Astrocyte of the spinal cord (primary cell): ENCODE measurements at places on chromosomes 12 and 14.

- no peak for DNase-seq
Measured at GRCh38 chr12:53078425-53079225, 565 bp downstream of the SPRYD3 start.

DNA sequence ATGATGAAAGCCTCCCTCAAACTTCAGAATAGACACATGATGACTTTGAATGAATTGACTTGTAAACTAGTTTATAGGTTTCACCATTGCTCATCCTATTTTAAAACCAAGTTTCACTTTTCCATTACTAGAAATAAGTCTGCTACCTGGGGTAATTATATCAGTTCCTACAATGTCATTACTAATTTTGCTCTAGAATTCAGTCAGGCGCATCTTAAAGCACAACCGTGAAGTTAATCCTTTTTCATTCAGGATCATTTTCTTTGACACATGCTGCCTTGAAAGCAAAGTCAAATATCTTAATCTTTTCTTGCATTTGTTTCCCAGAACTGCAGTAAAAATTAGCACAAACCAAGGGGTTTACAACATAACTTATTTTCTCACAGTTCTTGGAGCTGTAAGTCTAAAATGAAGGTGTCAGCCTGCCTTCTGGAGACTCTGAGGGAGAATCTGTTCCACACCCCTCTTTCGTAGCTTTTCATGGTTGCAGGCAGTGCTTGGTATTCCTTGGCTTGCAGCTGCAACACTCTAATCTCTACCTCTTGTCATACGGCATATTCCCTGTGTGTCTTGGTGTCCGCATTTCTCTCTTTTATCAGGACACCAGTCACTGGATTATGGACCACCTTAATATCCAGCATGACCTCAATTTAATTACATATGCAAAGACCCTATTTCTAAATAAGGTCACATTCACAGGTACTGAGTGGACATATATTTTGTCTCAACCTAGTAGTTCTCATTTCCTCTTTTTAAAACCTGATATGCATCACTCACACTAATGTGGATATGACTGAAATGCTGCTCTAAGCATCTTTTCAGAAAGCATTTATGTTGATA is 114.3 kb upstream of the PDZRN4 start:
- no peak for DNase-seq

DNA sequence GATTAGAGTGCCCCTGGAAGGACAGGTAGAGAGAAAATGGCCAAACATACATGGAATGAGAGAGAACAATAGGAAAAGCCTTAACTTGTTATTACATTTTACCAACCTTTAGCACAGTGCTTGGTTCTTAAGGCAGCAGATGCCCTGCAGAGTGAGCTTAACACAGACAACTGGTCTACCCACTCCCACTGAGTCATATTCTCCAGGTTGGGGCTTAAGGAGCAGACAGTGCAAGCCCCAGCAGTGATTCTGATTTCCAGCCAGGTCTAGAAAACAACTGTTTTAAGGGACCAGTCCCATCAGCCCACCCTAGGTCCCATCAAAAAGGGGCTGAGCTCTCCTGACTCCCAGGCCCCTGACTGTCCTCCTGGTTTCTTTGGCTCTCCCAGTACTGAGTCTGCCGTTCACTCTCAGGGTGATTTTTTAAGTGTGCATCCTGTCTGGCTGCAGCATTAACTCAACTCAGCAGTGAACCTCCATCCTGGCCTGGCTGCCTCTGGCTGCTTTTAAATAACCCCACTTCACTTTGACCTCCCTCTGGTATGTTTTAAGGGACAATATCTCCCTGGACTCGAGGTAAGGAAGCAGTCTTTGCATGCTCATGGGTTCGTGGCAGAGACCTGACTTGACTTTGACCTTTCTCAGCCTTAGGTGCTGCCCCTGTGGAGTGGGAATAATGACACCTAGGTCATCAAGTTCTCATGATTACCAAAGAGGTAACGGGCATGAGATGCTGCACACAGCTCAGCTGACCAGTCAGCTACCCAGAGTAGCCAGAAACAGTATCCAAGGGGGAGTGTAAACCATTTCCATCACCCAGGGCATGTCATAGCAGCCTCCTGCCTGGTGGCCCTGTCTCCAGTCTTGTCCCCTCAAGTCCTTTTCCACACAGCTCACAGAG is 210.7 kb upstream of the PWP1 start:
- DNase-seq, result peak; percentile 24

DNA sequence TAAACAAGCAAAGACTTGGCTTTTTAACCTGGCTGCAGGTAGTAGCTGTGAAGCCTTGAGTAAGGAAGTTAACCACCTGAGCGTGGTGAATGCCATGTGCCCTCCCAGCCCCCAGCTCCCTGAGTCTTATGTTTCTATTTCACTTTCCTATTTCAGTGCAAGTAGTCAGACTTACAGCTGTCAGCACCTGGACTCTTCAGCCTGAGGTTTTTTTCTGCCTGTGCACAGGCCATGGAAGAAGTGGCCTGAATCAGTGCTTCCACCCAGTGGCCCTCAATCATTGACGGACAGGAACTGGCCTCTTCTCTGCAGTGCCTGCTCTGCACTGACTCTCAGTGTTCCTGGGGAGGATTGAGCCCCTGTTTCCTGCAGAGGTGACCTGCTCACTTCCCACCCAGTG is 796.4 kb downstream of the MED13L start:
- no peak for DNase-seq
